NCI-H1092 (cell line): ENCODE measurements at places on chromosomes 7 and 10.

DNA sequence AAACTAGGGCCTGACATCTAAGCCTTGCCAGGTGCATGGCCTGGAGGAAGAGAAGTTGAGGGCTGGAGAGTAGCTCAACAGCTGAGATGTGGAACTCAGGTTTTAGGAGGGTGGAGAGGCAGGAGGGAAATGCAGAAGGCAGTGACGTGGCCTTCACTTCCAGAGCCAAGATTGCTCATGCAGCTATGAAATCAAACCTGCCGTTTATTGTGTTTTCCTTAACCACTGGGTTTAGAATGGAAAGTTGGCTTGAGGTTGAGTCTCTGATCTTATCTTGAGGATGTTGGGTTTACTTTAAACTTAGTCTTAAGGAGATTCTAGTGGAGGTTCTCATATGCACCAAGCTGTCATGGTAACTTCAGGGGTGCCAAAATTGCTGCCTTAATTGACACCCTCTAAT, 178.6 kb downstream of the SORCS3 start:
- no peak for DNase-seq

- peak; percentile 57 for DNase-seq
Measured at GRCh38 chr10:61621605-61622051, 41.1 kb upstream of the CABCOCO1 start.

DNA sequence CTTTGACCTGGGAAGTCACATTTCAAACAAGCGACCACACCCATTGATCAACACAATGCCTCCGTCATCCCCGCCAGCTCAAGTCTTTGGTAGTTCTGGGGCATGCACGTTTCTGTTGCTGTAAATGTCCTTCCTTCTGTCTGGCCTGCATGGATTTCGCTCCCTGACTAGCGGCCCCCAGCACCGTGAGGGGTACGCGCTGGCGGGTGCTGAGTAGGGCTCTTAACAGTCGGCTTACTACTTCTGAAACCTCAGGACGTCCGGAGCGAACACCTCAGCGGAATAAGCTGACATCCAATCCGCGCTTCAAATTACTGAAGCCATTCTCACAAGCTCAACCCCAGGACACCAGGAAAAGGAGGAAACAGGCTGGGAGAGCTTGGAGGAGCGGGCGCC, 505 bp downstream of the NUDCD3 start:
- no peak for DNase-seq

- no peak for DNase-seq
Measured at GRCh38 chr7:158285383-158285770, 302.2 kb downstream of the PTPRN2 start.

GRCh38 chr10:75508239-75508813, 76.9 kb downstream of the LRMDA start:
- no peak for DNase-seq

DNA sequence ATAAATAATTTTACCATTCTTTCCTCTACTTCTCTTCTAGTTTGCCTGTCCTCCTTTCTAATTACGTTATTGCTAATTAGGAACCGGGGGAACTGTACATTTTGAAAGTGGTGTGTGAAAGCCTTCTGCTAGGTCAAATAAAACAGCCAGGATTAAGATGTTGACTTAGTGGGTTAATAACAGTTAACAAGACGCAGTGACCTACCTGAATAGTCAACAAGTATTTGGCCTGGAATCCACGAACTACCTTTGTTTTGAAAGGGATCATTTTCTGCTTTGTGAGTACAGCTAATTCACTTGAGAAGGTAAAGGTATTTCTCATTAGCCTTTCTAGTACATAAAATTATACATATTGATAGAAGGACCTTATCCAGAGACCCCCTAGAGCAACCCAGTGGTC, 139.9 kb downstream of the COL28A1 start:
- peak; percentile 7 for DNase-seq

GRCh38 chr7:24728503-24729364, 28.5 kb downstream of the GSDME start:
- no peak for DNase-seq

DNA sequence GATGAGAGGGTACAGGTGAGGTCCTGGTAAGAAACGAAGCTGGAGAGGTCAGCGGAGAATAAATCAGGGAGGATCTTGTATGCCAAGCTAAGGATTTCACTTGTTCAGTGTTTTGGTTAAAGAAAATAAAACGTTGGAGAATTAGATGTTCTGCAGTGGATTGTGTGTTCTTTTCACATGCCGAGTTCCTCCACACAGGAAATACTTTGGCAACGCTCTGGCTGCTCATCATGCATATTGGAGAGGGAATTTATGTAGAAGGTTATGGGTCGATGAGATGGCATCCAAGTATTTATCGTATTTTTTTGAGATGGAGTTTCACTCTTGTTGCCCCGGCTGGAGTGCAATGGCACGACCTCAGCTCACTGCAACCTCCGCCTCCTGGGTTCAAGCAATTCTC, 11.0 kb downstream of the RPS24 start:
- DNase-seq: no peak

DNA sequence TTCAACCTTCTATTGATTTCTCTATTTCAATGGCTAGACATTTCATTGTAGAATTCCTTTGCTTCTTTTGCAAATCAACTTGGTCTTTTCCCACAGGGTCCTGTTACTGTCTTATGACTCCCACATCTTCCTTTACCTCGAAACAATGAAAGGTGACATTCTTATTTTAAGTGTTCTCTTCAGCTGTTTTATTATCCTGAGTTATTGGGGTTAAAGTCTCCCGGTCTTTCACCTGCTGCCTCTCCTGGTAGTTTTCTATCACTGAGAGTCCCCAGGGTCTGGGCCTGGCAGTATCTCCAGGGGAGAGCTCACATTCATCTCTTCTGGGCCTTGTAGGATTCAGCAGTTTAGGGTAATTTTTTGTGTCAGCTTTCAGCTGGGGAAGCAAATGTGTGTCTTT, 95.8 kb downstream of the HECW1 start:
- no peak for DNase-seq

DNA sequence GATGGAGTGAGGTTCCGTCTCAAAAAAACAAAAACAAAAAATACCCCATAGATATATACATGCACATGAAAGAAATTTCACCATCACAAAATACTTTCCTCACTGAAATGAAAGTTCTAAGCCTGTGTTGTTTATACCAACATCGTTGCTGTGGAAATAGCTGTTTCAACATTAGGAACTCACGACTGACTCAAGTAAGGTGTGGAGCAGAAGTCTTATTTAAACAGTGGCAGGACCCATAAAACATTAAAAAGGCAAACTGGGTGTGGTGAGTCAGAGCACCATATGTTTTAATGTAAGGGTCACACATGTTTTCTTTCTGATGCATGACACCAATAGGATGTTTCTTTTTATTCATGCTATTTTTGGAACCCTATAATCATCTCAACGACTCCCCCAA, 48.3 kb downstream of the BAIAP2L1 start:
- no peak for DNase-seq

GRCh38 chr7:91771921-91772815, 108.3 kb downstream of the MTERF1 start:
- DNase-seq: no peak

DNA sequence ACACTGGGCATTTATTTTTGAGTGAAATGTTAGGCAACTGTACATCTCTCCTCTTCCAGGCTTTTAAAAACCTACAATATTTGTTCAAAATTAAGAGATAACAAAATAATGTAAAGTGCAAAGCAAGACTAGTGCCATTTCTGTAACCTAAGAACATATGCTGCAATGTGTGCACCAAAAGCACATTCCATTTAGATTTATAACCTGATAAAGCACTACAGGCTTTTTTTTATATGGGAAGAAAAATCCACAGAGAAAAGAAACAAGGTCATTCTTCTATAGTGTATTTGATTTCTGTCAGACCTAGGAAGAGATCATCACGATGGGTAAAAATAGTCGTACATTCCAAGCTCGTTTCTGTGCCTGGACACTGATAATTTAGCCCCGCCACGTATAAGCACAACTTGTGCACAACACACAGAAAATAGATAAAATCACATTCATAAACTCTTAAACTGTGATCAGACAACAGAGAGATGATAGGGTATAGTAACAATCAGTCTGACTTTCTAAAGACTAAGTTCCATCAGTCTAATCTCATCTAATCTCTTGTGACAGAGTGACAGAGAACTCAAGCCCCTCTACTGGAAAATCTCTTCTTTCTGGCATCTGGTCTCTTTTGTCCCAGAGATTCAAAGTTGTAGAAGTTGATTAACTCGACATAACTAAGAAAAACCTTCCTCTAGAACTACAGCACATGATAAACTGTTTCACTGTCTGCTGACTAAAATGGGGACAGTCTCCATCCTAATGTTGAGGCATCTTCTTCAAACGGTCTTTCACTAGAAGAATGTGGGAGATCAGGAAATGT, 6.7 kb downstream of the LAMB1 start:
- no peak for DNase-seq

- DNase-seq: peak; percentile 92
Measured at GRCh38 chr7:157690833-157691585, 354.2 kb downstream of the DNAJB6 start.

GRCh38 chr10:110355922-110356627, 51.4 kb upstream of the SMNDC1 start:
- no peak for DNase-seq

GRCh38 chr7:43362652-43363034, 220.3 kb upstream of the STK17A start:
- no peak for DNase-seq

DNA sequence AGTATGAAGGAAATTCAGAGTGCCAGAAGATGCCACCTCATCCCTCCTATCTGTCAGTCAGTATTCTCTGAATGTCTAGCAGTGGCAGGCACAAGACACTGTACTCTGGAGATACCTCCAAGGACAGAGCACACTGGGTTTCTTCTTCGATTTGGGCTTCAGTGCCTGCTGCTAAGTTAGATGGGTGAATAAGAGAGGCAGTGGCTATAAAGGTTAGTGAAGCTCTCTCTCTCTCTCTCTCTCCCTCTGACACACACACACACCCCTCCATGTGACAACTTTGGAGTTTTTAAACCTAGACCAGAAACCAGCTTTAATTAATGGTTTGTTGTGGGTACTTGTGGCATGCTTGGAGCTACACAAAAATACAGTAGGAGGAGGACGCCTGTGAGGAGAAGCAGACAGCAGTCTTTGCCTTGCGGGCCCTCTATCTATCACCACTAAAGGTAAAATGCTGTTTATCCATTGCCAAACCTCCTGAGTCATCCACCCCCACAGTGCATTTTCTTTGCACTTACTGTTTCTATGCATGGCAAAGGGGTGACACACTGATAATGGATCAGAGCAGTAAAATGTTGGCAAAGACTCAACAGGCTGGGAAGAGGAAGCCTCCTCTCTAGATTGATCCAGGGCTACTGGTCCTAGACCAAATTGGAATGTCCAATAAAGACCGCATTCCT, 102.5 kb downstream of the TRIL start:
- no peak for DNase-seq

- no peak for DNase-seq
Measured at GRCh38 chr7:100962537-100962936, 6.8 kb upstream of the MUC12 start.

- DNase-seq: no peak
Measured at GRCh38 chr10:105258674-105259065, 617.6 kb downstream of the SORCS3 start.

GRCh38 chr7:100444311-100445278, 8.3 kb upstream of the PPP1R35 start:
- no peak for DNase-seq

DNA sequence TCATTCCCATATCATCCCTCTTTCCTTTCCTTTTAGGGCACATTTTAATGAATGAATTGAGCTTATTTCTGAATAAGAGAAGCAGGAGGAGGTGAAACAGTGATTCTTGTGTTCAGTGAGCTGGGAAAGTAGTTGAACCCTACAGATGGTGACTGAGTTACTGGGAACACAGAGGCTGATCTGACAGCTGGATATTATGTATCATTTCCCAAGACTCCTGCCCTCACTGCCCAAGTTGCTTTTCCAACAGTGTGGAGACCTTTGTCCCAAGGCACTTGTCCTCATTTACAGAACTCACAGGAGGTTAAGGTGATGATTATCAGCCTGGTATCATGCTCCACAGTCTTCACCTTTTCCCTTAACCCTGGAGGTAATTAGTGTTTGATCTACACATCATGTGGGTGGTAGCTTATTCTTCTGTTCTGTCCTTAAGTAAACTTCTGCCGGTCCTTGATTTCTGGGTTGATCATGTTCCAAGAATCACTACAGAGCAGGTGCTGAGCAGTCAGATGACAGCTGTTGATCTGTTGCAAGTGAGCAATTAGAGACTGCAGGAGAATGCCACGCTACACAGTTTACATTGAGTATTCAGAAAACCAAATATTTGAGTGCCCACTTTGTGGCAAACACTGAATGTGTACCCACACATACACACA, 2.6 kb downstream of the PRLHR start:
- DNase-seq: peak; percentile 50

DNA sequence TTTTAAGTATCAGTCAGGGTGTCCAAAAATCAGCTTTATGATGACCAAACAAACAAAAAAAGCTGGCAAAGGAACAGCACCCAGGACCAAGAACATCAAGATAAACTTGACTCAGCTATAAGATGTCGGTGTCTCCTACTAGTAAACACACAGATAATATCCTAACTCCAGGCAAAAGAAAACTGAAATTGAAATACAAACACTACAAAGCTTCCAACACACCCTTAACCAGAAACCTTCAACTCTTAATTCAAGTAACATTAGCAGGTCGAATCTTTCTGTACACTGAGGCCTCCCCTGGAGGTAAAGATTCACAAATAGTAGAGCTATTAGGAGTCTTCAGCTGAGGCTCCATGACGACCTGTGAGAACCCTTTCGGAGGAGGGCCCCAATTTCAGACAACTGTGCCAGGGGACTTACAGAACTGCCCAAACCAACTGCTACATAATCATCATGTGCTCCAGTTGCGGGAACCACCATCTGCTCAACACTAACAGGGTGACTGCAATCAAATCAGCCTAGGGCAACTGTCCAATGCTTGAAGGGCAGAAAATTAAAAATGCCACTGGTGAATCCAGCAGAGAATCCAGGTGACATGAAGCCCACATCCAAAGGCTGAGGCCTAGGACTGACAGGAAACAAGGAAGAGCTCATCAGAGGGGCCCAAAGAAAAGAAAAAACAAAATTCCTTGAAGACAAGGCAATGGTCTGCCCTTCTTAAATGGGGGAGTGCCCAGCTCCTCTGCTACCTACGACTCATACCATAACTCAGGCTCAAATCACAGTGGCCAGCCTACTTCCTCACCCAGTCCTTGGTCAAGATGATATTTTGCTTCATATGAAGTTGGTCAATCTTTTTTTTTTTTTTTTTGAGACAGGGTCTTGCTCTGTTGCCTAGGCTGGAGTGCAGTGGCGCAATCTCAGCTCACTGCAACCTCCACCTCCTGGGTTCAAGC, 20.0 kb downstream of the XPNPEP1 start:
- DNase-seq: no peak
